ENCODE measurements at places on chromosomes 16 and 17.
A peak's percentile ranks its signal among the peaks of the same experiment; 100 is the strongest.

DNA sequence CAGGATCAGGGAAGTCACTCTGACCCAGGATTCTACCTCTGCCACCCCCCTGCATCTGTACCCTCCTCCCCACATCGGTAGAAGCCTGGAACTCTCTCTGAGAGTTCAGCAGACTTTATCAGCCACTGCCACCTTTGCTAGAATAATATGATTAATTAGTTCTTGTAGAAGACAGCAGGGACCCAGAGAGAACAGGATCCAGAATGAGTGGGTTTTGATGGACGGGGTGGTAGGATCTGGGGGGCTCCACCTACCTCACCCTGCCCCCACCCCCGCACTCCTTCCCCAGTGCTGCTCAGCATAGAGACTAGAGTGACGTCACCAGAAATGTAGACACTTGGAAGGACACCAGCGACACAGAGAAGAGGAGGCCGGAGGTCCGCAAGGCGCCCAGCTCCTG, 33.5 kb downstream of the ABCC6 start:
- DNase-seq = no peak

- DNase-seq = no peak
Measured at GRCh38 chr17:54237911-54238515, 415.3 kb downstream of the KIF2B start.

DNA sequence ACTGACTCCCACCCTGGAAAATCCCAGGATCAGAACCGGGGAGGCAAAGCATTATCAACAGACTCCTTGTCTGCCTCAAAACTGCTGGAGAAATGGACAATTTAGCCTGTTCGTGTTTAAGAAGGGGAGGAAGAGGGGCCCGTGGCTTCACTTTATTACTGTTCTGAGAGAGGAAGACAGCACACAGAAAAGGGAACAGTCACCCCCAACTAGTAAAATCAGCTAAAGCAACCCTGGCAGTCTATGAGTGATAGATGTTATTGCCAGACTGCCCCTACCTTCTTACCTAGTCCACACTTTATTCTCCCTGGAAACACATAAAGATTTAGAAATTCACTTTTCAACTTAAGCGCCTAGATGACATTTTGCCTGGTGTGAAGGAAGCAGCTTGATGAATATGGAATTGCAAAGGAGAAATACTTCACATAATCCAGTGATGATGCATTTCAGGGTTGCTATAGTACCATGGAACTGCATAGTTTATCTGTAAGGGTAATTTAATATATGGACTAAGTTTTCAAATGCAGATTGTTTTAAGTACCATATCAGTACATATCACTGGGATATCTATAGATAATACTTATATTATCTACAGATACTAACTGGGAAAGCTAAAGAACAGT, 36.9 kb upstream of the TRAP1 start:
- no peak for DNase-seq

GRCh38 chr16:24234737-24235136, 21.4 kb upstream of the CACNG3 start:
- no peak for DNase-seq

GRCh38 chr17:44361292-44362260, 2.1 kb downstream of the FAM171A2 start:
- DNase-seq = no peak

DNA sequence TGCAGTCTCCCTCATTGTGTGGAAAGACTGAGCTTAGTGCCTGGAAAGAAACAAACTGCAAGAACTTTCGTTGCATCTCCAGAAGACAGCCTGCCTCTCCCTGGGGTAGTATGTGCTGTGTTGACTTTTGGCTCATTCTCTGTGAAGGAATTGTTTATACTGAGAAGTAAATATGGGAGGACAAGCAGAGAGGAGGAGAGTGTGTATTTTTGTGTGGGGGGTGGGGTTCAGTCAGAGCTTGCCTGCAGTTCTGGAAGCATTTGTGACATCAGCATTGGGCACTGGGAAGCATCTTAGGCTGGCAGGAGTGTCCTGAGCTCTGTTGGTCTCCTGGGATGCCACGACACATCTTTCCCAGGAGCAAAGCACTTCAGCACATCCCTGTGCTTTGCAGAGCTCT, 147.9 kb downstream of the HS3ST3B1 start:
- DNase-seq = no peak

DNA sequence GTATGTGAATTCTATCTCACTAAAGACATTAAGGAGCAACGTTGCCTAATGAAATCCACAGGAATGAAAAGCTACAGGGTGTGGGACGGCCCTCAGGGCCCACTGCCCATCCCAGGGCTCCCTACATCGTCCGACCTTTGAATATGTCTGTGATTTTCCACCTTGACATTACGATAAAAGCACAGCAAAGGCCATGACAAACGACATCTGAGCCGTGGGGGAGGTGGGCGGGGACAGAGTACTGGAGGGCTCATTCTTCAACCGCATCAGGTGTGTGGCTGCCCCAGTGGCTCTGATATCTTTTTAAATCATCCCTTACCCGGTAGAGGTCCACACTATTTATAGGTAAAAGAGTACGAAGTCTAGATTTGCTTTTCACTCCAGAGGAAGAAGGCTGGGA, 35.1 kb downstream of the LMF1 start:
- DNase-seq = no peak

DNA sequence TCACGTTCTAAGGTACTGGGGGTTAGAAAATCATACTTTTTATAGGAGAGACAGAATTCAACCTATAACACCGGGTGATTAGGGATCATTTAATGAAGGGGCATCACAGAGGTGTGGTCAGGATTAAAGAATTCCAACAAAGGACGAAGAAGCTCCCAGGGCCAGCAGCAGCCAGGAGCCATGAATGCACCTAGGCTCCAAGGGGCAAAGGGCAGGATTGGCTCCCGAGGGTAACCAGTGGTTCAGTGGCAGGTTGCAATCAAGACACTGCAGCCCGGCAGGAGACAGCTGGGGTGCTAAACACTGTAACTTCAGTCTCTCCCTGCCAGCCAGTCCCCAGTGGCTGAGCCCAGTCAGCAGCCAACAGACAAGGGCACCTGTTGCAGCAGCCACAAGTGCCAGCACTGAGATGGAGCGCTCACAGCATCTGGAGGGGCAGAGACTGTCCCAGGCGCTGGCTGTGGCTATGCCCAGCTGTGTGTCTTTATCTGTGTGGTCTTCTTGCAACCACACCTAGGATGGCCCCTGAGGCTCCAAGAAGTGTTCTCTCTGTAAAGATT, 23.9 kb downstream of the DHRS7C start:
- DNase-seq = no peak

DNA sequence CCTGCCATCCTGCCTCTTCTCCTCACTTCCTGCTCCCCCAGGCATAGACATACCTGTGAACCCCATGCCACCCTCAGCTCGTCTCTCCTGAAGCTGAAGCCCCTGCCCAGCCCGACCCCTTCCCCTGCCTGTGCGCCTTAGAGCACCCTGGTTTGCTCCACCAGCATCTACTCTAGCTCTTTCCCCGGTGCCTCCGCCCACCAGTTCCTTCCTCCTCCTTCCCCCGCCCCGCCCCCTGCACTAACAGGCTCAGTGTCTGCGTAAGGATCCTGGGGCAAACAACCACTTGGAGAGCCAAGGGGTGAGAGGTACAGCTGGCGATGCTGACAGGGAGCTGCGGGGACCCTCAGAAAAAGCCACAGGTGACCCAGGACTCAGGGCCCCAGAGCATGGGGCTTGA, 1.9 kb downstream of the GPR142 start:
- DNase-seq = peak; percentile 57

GRCh38 chr16:9206156-9206555, 114.7 kb downstream of the HAPSTR1 start:
- DNase-seq = no peak

- DNase-seq = peak; percentile 67
Measured at GRCh38 chr17:34542700-34543336, 36.6 kb upstream of the TMEM132E start.

DNA sequence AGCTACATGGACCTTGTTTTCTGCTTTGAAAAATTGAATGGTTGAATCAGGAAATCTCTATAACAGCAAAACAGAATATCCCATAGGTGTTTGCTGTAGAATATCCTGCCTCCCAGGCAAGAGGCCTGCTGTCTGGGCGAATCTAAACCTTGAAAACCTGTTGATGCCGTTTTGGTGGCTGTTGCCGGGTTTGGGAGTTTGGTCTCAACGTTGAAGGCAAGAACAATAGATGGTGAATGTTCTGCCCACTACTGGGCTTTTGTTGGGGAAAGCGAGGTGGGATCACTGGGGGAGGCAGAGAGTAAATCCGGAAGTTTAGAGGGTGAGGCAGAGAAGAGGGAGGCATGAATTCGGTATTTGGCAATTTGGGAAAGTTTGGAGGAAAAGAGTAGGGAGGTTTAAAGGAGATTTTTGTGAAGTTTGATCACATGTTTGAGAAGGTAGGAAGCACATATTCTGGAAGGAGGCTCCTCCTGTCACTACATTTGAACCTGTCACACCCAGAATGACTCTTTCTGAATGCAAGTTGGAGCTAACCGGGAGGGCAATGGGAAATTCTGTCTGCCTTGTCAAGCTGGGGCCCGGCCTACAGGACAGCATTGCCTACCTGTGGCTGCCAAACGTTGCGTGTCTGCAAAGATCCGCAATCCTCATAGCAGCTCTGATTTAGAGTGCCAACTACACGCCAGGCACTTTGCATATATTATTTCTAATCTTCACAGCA, 46.5 kb downstream of the GPRC5B start:
- no peak for DNase-seq

GRCh38 chr16:71249399-71249798, 18.9 kb upstream of the HYDIN start:
- DNase-seq = no peak

GRCh38 chr17:59815965-59816364, 76.8 kb downstream of the TUBD1 start:
- no peak for DNase-seq

DNA sequence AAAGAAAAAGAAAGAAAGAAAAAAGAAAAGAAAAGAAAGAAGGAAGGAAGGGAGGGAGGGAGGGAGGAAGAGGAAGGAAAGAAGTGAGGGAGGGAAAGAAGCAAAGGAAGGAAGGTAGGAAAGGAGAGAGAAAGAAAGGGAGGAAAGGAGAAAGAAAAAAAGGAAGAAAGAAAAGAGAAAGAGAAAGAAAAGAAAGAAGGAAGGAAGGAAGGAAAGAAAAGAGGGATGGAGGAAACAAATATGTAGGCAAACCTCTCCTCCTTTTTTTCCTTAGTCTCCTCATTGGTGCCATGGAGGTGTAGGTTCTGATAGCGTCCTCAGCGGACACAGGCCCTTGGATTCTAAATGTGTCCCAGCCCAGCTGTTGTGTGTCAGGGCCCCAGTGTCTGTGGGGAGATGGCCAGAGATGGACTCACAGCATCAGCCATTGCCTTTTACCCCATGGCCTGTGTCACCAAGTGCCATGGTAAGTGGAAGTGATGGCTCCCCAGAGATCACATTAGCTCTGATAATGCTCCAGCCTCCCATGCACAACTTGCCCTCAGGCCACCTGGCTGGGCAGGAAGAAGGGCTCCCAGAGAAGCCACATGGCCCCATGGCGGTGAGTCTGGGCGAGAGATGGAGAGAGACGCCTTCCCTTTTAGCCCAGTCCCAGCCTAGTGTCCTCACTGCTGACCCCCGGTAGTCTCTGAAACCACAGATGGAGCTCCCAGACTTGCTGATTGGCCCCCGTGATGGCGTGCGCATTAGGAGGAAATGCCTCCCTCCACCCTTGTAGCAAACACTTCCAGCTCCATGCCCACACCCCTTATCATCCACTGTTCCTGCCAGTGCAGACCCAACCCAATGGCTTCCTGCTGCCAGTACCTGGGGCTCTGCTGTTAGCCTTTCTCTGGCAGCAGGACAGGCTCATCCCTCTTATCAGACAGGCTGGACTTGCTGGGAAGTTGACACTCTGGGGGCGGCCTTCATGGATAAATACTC, 3.7 kb upstream of the SLC6A2 start:
- no peak for DNase-seq

DNA sequence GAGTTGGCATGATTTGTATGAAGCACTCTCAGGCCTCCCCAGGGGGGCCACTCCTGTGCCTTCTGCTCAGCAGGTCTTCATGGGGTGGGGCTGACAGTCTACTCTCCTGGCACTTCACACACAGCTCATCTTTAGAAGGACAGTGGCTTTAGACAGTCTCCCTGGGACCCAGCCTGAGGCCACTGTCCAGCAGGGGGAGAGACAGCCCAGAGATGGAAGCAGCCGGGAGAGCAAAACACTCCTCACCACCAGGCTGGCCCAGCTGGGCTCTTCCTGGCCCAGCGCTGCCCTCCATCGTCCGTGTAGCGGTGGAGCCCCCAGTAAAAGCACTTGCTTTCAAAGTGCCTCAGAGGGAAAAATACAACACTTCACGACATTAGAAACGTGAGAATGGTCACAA, 62.0 kb upstream of the CRHR1 start:
- DNase-seq = no peak

GRCh38 chr16:4664538-4665418, 28.6 kb upstream of the NUDT16L1 start:
- peak; percentile 67 for DNase-seq

DNA sequence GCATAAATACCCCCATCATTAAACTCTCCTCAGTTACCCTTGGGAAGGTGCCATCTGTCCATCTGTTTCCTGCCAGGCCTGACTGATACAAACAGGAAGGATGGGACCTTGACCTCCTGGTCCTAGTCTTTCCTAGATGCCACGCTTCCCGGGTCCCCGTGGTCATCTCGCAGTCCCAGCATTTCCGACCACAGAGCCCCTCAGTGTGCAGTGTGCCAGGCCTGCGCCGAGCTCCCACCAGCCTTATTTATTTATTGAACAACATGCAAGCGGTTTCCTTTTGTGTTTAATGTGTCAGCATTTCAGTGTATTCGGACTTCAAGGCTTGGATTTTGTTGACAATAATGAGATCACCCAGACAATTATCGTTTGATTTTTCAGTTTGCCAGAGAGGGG, 45.6 kb upstream of the NKD1 start:
- DNase-seq = no peak

DNA sequence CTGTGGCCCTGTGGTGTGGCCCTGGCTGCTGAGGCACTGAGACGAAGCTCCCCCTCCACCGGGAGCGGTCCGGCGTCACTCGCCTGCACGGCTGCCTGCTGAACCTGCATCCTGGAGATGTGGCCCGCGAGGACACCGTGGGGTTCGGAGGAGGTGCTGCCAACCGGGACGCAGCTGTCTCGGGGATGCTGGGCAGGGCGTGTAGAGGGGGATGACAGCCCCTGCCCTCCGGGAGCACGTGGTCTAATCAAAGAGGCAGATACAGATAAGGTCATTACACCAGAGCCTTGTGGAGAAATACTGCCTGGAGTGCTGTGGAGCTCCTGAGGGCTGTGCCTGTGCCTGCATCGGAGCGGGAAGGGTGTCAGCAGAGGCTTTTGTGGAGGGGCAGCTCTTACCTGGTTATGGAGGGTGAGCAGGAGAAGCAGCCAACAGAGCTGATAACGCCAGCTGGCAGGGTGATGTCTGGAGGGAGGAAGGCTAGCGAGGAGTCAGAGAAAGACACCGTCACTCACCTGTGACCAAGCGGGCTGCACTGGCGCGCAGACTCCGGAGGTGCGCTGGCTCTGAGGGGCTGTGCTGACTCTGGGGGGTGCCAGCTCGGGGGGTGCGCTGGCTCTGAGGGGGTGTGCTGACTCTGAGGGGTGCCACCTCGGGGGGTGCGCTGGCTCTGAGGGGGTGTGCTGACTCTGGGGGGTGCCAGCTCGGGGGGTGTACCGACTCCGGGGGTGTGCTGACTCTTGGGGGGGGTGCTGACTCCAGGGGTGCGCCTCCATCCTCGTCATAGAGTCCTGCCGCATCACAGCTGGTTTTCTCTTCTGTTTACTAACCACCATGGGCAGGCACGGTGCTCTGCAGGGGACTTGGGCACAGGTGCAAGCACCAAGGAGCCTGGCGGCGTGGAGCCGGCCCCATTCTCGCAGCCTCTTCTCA, 104.7 kb upstream of the CHMP6 start:
- DNase-seq = no peak
